ENCODE measurements at places on chromosomes 1 and 21.

DNA sequence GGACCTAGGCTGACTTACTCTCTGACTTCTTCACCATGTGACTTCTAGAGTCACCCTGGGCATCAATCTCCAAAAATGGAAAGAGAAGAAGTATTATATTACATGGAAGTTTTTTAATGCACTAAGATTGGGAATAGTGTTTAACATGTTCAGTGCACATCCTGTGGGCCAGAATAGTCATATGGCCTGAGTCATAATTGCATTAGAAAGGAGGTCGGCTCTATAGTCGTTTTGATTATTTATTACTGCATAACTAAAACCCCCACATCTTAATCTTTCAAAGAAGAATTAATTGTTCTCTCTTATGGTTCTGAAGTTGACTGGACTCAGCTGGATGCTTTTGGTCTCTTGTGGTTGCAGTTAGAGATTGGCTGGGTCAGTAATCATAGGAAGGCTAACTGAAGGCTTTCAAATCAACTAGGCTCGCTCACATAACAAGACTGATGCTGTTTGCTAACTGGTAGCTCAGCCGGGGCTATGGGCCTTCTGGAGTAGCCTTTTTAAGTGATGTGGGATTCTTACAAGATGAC, 810.6 kb upstream of the ADGRL4 start:
- DNase-seq, result no peak

DNA sequence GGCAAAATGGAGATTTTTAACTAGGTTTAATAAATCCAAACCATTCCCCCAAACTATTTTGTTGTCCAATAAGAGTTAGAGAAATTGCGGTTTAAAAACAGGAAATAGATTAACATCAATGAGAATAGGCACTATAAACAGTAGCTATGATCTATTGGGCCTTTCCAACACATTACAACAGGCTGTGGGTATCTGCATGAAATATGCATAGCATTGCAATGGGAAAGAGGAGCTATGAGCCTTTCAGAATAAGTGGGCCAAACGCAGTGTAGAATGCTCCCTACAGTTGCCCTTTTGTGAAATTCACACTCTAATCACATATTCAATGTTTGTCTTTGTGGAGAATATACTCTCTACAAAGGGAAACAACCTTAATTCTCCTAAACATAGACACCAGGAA, 305.5 kb upstream of the PRMT6 start:
- DNase-seq, result no peak

DNA sequence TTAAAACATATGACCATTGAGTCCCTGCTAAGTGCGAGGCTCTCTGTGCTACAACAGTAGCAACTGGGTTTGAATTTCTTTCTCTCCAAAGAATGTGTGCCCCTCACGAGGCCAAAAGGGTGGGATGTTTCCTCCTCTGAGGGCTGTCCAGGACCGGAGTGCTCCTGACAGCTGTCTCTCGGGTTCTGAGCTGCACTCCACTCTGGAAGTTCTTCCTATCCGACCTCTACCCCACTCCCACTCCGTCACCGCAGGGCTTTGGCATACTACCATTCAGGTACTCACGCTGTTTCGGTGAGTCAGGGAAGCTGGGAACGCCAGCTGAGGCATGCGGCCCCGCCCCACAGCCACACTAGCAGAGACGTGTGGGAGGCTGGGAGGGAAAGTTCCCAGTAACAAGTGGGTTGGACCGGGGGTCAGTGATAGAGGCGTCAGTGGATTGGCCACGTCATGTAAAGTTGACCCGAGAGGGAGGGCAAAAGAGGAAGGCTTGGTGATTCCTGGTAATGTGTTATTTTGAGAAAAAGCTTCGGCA, 705 bp upstream of the SLC50A1 start:
- DNase-seq, result no peak

- no peak for DNase-seq
Observed at GRCh38 chr1:107414550-107414949, 273.7 kb downstream of the NTNG1 start.

DNA sequence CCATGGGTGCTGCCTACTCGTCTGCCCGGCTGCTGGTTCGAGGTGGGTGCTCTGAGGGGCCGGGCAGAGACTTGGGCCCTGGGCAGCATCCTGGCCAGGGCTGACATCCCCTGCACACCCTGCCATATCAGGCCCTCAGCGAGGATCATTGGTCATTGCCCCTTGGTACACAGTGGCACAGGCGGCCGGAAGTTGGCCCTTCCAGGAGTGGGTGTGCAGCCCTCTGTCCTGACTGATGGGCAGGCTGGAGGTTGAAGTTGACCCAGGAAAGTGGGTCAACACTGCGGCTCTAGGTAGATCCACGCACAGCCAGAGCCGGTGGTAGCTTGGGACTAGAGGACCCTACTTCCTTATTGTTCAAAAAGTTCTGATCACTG, 72.9 kb downstream of the TRIM11 start:
- no peak for DNase-seq
